ENCODE measurements at places on chromosomes 1 and 21.

- no peak for DNase-seq
These were observed 19.0 kb downstream of the FBXO28 start for GRCh38 chr1:224132901-224133300.

GRCh38 chr1:87906078-87906477 is 577.4 kb downstream of the LMO4 start:
- DNase-seq, result no peak

- no peak for DNase-seq
These were observed 25.7 kb upstream of the KCNC4 start for GRCh38 chr1:110184446-110184845.

GRCh38 chr1:39141925-39142324 is 62.6 kb upstream of the MACF1 start:
- DNase-seq, result no peak

DNA sequence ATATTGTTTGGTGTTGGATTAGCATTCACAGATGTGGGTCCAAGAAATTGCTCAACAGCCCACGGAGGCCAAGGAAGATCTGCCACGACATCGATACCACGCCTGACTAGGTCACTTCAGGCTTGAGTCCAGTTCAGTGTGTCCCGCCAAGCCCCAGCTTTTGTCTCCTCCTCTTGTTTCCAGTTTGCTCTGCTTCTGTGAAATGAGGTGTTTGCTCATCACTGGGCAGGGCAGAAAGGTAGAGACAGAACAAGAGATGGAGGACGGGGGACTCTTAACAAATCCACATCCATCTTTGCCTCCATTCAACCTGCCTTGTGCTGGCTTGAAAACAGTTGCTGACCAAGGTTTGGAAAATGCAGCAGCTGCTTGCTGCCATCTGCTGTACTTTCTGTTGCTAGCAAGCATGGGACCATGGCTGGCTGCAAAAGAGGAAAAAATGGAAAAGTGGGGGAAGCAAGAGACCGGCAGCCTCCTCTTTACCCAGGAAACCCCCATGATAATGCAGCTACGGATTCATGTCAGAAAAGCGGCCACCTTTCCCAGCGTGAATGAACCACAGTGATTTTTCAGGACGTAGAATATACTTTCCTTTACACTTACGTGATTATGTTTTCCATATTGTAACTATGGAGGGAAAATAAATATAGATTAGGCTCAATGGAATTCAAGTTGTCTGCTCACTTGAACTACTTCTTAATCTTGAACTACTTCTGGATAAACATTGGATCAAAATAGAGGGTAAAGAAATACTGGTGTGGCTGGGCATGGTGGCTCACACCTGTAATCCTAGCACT is 80.2 kb upstream of the GREM2 start:
- peak; percentile 13 for DNase-seq

- no peak for DNase-seq
These were observed 307.4 kb upstream of the ADGRL2 start for GRCh38 chr1:81493102-81493869.

GRCh38 chr1:246587606-246588005 is 21.4 kb downstream of the CNST start:
- DNase-seq, result no peak

DNA sequence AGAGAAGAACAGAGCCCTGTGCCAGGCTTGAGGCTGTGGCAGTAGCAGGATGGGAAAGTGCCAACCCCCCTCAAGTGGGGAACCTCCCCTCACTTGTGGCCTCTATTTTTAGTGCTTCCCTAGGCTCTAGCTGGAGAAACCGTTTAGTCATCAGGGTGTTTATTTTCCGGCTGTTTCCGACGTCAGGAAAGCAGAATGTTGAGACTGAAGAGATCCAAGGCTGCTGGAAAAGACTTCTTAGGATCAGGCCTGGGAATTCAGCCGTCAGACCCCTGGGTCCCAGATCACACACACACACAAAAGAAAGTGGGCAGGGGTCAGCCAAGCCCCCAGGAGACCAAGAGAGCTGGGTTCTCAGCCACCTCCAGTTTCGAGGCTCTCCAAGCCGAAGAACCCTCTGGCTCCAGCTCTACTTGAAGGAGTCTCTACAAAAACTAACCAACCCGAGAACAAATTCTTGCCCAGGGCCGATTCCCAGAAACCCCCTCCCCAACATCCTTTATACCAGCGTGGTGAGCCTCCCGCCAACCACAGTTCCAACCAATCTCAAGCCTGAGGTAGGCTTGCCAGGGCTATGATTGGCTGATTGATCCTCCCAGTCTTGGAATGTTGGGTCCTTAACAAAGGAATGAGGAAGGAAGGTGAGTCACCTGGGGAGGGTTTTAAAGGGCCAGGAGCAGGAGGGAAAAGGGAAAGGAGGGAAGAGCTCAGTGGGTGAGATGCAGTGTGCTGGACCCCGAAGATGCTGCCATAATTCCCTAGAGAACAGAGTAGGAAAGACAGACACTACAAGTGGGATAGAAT is 2.5 kb upstream of the MEF2D start:
- peak; percentile 88 for DNase-seq

GRCh38 chr21:38448671-38449385 is 49.4 kb downstream of the ERG start:
- no peak for DNase-seq

GRCh38 chr1:203124546-203125317 is 2.8 kb upstream of the ADORA1 start:
- DNase-seq, result no peak

DNA sequence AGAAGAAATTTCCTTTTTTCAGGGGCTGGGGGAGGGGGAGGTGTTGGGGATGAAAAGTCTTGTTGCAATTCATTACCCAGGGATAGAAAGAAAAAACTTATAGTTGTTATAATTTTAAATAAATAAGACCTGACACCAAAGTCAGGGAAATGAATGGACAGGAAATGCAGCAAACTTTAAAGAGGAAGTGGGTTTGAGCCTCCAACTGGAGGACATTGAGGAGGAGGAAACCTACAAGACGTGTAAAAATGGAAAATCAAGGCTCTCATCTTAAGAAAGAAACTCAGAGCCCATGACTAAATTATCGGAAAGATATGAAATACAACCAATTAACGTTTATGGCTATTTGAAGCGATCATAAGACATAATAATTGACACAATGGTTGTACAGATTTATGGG is 54.4 kb downstream of the NIBAN1 start:
- DNase-seq, result no peak

- no peak for DNase-seq
These were observed 997 bp downstream of the PRKACB start for GRCh38 chr1:84145068-84145467.

Measured in Panc1 (cell line).